ENCODE measurements at places on chromosomes 1 and 21.

DNA sequence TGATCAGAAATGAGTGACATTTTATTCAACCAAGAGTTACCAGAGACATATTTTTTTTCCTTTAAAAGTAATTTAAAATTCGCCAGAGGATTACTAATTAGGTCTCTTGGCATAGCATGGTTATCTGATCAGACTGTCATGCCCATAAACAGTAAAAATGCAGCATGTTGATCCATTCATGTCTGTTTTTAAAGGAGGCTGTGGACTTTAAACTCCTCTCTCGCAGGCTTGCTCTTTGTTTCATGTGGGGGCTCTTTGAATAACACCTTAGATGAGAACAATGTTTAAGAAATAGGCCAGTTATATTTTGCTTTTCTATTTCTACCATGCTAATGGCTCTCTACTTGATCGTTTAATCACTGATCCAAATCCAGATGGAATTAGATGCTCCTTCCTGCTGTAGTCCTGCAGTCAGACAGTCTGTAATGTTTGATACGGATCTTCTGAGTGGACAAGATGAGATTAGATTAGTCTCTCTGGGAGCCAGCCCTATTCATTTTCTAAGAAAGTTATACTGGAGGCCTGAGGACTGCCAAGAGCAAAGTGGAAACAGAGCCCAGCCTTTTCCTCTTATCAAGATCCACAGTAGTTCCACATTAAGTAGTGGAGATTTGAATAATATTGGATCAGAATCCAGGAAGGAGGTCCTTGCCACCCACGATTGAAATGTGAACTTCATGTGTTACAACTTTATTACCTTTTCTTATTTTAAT lies 197.4 kb downstream of the HS2ST1 start:
- DNase-seq: no peak

- DNase-seq: no peak
These were observed 2.0 kb downstream of the POLR3C start for GRCh38 chr1:145826030-145826429.

DNA sequence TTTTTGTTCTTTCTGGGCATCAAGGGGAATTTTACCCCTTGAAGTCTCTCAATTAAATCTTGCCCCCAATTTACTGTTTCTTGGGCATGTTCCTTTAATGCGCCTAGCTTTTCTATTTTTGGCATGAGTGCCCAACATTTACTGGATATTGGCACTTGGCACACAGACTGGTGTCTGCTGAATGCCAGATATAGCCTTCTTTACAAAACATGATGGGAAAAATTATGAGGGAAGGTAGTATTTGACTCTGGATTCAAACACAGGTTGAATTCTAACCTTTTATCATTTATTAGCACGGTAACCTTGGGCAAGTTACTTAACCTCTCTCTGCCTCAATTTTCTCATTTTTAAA lies 88.3 kb upstream of the GPR52 start:
- DNase-seq: no peak

DNA sequence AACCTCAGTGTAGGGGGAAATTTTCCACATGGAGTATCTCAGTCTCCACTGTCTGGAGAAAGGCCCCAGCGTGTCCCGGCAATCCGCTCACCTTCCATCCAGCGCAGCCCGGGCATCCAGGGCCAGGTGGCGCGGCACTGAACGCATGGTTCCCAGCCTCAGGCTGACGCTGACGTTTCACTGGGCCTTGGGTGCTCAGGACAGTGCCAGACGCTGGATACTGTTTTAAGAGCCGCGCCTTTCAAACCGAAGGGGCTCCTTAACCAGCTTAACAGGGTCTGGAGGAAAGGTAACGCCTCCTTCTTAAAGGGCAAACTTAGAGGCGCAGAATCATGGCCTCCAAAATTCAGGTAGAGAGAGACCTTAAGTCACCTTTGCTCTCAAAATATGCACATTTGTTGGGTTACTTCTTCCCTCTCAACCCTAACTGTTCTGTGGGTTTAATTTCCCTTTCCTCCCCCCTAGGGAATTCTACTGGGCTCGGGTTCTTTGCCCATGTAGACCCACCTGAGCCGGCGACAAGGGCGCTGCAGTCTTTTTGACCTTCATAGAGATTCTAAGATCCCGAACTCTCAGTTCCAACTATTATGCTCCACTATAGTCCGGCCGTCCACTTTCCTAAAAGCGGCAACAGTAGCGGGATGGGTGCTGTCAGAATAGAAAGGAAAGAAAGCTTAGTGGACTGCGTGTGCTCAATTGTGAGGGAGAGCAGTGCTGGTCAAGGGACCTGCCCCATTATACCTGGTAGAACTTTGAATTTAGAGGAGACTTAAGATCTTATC lies 3.5 kb upstream of the LHX9 start:
- no peak for DNase-seq

DNA sequence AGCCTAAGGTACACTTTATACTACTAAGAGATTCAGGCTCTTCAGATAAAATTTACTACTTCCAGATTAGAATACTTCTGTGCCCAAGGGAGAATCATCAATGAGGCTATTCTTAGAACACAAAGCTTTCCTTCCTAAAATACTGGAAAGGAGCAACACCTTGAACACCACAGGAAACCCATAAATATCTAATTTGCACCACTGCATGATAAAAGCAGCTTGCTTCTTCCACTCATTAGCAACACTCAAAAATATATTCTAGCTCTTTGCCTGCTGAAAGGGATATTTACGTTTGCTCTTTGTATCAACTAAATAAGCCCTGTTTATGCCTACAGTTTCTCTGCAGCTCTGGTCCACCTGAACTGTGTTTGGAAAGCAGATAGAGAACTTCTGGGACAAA lies 284.3 kb downstream of the RWDD3 start:
- DNase-seq: no peak

DNA sequence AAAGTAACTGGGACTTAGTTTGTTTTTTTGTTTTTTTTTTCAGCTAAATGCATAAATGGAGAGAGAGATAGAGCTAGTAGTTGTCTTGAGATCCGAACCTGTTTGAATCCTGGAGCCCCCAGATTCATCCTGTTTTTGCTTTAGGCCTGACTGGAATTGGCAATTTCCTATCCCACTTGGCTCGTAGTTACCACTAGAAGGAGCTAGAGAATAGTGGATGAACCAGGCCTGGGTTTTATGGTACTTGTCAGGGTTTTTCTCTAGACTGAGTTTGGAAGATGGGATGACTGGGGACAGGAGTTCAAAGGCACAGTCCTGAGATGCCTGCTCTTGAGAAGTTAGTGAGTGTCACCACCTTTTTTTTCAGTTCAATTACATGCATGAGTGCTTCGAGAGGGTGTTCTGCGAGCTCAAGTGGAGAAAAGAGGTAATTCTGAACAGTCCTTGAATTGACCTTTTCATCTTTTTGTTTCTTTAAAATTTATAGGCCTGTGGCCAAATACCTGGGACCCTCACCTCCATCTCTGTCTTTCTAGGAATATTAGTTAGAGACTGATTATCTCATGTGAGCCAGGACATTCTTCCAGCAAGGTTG lies 23.4 kb downstream of the CELF3 start:
- no peak for DNase-seq

DNA sequence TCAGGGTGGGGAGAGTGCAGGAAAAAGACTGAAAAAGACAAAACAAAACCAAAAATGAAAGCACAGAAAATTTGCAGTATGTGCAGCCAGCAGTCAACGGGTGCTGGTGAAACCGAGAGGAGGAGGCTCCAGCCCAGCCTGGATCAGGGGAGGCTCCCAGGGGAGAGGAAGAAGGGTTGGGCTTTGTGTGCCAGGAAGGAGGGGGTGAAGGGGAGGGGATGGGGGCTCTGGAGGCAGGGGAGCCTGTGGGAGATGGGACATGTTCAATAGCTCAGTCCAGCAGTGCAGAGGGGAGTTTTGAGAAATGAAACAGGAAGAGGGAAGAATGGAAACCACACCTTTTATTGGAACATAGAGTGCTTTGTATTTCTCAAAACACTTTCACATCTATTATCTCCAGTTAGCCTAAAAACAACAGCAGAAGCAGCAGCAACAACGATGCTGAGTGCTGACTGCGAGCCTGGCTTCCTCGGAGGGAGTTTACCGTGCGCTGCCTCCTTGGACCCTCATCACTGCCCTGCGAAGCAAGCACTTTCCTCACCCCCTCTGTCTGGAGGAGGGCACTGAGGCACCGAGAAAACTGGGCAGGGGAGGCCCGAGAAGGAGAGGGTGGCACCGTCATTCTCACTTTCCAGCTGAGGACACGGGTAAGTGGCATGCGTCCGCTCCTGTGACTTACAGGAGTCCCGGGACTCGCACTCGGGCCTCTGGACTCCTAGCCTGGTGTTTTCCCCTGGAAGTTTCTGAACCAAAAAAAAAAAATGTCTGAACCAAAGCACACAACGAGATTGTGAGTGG lies 62.9 kb downstream of the MDM4 start:
- DNase-seq: no peak

DNA sequence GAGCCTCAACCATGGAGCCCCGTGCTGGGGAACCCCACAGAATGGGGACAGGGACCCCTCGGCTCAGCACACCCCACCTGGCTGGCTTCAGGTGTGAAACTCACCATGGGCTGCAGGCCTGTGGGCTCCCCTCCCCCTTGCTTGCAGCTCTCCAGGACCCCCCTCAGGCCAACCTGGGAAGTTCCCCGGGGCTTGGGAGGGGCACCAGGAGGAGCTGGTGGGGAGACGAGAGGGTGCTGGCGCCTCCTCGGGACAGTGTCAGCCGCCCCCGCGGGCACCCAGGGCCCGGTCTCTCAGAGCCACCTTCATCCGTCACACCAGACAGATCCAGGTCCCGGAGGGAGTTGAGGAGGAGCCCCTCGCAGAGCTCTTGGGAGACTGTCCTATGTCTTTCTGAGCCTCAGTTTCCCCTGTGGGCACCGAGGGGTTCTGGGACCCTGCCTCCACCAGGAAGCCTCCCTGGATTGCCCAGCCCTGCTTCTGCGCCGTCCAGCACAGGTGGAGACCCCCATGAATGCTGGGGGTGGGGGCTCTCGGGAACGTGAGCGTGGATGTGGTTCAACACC lies 657 bp upstream of the TNFRSF18 start:
- DNase-seq: no peak

DNA sequence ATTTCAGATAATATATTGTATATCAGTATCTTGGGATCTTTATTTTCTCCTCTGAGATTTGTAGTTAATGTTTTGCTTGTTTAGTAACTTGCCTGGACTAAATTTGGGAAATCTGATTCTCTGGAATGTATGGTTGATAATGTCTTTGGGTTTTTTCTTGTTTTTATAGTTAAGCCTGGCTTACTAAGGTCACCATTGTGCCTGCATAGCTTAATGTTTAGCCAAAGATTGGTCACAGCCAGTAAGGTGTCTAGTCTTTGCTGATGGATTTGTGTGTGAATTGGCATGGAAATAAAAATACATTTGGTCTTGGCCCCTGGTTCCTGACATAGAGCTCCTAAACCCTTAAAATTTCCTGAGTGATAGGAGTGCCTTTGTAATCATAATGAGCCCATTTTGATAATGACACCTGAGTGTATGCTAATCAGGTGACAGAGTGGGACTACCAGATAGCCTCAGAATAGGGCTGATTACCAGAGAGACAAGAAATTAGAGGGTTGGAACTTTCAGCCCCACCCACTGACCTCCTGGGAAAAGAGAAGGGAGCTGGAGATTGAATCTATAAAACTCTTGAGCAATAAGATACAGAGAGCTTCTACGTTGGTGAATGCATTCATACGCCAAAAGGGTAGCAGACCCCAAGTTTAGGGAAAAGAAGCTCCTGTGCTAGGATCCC lies 47.9 kb upstream of the NUF2 start:
- peak; percentile 67 for DNase-seq

DNA sequence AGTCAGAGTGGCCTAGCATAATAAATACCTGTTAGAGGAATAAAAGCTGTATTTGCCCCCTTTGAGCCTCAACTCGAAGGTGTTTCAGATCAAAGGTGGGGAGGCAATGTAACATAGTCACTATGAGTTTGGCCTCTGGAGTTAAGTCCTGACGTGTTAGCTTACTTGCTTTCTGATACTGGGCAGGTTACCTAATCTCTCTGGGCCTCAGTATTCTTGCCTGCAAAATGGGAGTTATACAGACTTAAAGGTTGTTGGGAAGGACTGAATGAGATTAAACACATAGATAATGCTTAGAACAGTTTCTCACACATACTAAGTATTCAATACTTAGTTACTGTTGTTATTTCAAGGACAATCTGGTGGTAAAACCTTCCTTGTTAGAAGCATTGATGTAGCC lies 15.5 kb downstream of the RNF220 start:
- DNase-seq: no peak

DNA sequence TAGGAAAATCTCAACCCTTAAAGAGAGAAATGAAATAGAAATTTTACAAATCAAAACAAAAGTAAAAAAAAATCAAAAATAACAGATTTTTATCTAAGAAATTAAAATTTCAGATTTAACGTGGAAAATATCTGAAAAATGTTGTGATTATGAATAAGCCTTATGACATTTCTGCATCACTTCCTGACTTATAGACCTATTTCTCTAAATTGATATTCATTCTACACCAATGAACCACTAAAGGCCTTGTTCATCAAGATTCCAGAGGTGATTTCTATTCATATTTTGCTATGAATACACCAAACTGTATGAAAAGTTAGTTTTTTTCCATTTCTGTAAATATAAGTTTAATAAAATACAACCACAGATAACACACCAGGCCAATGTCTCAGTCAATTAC lies 261.5 kb downstream of the SMYD3 start:
- no peak for DNase-seq

GRCh38 chr1:77230051-77230450 lies 10.8 kb upstream of the PIGK start:
- no peak for DNase-seq

DNA sequence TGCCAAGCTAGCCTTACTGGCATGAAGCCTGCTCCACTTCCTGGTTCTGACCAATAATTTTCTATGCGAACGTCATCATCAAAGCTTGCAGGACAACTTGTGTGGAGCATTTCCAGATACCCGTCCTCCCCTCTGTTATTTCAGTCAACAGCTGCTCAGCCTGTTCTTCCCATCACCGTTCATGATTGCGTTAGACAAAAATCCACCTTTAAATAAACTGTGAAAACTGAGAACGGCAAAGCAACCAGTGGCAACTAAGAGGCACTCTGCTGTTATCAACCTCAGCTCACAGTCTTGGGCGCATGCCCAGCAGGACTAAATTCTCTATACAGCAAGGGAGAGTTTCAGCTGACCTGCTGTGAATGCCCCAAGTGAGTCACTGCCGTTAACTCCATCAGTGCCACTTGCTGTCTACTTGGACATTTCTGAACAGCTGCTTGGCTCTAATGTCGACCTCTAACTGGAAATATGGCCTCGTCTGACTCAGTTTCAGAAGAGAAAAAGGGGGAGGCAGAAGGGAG lies 207.4 kb upstream of the RUNX1 start:
- peak; percentile 43 for DNase-seq

GRCh38 chr1:26307363-26307781 lies 936 bp upstream of the UBXN11 start:
- no peak for DNase-seq

GRCh38 chr1:230632273-230632873 lies 9.9 kb upstream of the COG2 start:
- peak; percentile 67 for DNase-seq

All from kidney (tissue), 22 donors.